ENCODE measurements at places on chromosomes 12 and 14. TPM values are rescaled to one million over a fixed set of nuclear protein-coding genes. Genes with fewer than 3 reads are reported as not detected.

The MANSC1 gene
- polyA plus RNA-seq, result 0.19 TPM

DNA sequence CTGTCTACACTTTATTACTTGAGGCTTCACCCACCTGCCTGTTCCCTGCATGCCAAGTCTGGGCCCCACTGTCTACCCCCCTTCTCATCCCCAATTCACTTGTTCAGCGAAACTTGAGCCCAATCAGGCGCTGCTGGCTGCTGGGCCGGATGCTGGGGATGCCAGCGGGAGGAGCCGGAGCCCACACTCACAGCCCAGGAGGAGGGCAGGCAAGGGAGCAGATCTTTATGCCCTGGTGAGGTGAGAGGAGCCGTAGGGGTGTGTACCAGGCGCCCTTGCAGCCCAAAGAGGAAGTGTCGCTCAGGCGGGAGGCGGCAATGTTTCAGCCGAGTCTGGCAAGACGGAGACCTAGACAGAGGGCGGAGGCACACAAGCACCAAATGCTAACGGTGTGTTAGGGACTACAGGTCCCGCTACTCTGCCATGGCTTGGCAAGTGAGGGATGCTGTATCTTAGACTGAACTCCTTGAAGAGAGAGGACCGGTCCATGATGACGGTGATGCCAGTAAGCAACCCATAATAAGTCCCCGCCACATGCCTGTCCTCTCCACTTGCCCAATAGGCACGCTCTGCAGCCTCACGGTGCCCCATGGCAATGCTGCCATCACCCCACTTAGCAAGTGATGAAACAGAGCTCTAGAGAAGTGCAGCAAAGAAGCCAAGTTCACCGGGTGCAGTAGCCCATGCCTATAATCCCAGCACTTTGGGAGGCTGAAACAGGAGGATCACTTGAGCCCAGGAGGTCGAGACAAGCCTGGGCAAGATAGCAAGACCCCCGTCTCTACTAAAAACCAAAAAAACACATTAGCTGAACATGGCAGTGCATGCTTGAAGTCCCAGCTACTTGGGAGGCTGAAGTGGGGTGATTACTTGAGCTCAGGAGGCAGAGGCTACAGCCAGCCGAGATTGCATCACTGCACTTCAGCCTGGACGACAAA is 41.6 kb downstream of the LRRC74A start:
- peak; percentile 72 for DNase-seq

DNA sequence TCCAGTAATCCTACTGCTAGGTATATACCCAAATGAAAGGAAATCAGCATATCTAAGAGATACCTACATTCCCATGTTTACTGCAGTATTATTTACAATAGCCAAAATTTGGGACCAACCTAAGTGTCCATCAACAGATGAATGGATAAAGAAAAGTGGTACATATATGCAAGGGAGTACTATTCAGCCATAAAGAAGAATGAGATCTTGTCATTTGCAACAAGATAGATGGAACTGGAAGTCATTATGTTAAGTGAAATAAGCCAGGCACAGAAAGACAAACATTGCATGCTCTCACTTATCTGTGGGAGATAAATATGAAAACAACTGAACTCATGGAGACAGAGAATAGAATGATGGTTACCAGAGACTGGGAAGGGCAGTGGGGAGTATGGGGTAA is 109.5 kb downstream of the INSM2 start:
- DNase-seq, result no peak

DNA sequence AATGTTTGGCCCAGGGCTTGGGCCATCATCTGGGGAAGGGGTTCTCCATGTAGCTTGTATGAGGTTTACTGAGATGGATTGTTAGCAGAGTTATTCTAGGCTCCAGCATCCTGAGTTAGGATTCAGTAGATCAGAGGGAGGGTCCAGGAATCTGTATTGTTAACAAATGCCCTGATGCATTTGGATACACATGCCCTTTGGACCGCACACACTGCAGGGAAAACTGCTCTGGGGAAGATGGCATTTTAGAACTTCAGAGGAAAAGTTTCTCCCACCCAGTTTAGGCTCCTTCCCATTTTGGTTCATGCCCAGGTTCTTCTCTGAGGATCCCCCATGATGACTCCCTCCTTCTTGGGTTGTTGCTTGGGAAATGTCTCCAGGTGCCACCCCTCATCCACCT is 193.3 kb downstream of the KTN1 start:
- no peak for DNase-seq

GRCh38 chr14:23008831-23009230 is 1.1 kb downstream of the C14orf93 start:
- no peak for DNase-seq
